Vagina (tissue), 2 donors: ENCODE measurements at places on chromosomes 3 and 15.

DNA sequence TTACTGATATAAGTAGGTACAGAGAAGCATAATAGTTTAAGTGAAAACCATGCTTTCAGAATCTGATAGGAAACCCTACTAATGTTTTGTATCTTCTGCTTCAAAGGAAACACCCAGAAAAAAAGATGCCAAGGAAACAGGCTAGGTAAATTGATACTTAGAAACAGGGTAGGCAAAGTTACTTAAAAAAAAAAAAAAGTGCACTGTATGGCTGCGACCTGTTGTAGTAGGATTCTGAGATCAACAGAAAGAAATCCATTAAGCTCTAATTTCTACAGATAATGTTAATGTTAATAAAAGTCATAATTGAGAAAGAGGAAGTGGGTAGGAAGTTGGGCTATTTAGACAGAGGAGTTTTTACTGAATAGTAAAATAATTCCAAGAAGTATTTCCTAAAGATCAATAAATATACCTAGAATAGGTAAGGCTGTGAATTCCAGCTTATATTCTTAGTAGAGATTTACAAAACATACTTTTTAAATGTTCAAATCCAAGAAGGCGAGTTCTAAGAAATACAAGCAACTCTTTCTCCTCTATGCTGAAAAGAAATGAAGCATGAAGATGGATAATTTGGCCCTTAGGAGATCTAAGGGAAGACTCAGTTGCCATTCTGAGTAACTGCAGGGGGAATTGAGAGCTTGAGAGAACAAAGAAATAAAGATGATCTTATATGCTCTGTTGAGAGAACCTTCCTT, 24.1 kb upstream of the STT3B start:
- no peak overlapping the region for H3K4me3 ChIP-seq
- no peaks in the 10 kb centered on the region for H3K27me3 ChIP-seq
- no peaks in the 10 kb centered on the region for H3K4me1 ChIP-seq

DNA sequence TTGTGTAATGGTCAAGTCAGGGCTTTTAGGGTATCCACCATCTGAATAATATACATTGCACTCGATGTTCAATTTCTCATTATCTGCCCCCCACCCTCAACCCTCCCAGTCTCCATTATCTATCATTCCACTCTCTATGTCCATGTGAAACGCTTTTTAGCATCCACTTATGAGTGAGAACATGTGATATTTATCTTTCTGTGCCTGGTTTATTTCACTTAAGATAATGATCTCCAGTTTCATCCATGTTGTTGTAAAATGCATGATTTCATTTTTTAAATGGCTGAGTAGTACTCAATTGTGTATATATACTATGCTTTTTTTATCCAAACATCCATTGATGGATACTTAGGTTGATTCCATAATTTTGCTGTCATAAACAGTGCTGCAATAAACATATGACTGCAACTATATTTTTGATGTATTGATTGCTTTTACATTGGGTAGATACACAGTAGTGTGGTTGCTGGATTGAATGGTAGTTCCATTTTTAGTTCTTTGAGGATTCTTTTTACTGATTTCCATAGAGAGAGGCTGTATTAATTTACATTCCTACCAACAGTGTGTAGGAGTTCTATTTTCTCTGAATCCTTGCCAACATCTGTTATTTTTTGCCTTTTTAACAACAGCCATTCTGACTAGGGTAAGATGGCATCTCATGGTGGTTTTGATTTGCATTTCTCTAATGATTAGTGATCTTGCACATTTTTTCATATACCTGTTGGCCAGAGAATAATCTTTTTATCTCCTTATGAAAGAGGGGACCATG, 332.9 kb upstream of the TGFBR2 start:
- H3K27me3 ChIP-seq = no peaks in the 10 kb centered on the region
- no peak overlapping the region for H3K27ac ChIP-seq
- DNase-seq = no peak

GRCh38 chr15:27993996-27994780, 104.9 kb downstream of the OCA2 start:
- H3K27me3 ChIP-seq = no peaks in the 10 kb centered on the region
- no peaks in the 10 kb centered on the region for H3K36me3 ChIP-seq

DNA sequence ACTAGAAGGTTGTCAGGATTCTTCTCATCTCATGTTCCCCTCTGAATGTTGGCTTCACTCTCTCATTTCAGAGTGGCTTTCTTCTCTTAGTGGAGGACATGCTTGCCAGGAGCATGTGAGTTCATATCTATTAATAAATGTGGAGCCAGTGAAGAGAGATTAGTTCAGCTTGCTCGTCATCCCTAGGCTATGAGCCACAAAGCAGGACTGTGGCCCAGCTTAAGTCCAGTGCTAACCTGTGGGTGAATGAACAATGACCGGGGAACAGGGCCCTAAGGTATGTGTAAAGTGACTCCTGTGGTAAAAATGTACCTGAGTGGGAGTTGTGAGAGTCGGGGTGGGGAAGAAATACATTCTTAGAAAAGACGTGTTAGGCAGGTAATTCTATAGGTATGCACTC, 96.9 kb upstream of the TBL1XR1 start:
- DNase-seq = no peak
- no peaks in the 10 kb centered on the region for H3K4me1 ChIP-seq
- no peak overlapping the region for H3K27ac ChIP-seq
- H3K36me3 ChIP-seq = no peaks in the 10 kb centered on the region
- H3K27me3 ChIP-seq = no peaks in the 10 kb centered on the region
- H3K4me3 ChIP-seq = no peak overlapping the region

GRCh38 chr15:69412701-69413100, 1.4 kb upstream of the KIF23 start:
- H3K4me1 ChIP-seq = peaks cover 16% of the 10 kb centered on the region
- no peak overlapping the region for H3K4me3 ChIP-seq
